ENCODE measurements at places on chromosomes 5 and 9.

GRCh38 chr9:21030389-21031035 is 928 bp downstream of the HACD4 start:
- no peak for DNase-seq

DNA sequence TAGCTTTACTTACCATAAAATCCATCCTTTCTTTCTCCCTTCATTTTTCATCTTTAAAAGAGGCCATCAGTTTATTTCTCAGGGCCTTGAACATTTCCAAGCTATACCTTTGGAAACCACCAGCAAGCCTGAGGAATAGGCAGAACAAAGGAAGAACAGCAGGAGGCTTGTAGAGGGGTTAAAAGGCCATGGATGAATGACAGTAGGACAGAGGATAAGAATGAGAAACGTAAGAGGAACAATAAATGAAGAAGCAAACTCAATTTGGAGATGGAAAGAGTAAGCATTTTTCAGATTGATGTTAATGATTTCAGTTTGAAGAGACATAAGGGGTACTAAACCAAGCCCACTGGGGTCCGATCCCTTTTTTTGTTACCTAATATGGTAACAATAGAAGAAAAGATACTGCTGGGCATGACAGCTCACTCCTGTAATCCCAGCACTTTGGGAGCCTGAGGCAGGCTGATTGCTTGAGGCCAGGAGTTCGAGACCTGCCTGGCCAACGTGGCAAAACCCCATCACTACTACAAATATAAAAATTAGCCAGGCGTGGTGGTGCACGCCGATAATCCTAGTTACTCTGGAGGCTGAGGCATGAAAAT is 106.6 kb upstream of the NMUR2 start:
- no peak for DNase-seq

DNA sequence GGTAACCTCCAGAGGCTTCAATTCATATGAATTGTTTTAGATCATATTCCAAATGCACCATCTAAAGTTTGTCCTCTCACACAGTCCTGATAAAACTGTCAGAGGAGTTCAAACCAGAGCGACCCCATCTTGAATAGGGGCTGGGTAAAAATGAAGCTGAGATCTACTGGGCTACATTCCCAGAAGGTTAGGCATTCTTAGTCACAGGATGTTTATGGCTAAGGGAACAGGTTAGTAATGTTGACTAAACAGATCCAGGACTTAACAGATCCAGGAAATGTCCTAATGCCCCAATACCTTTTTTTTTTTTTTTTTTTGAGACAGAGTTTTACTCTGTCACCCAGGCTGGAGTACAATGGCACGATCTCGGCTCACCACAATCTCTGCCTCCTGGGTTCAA is 192.6 kb upstream of the PRDM9 start:
- DNase-seq = no peak

DNA sequence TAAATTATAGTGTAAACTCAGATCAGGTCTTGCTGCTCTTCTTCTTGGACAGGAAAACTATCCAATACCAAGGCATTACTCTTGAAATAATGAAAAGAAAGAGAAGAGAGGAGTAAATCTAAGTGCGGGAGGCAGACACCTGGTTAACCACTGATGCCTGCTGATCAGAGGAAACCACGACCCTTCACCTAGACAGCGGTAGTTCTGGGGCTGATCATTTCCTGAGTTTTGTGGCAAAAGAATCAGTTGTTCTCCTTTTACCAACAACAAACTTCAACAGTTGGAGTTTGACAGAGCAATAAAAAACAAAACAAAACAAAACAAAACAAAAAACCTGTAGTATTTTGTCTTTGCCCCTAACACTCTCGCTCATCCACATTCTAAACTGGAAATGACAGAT is 3.0 kb downstream of the RLN1 start:
- no peak for DNase-seq

GRCh38 chr9:98259791-98260190 is 4.3 kb upstream of the TBC1D2 start:
- DNase-seq = no peak

DNA sequence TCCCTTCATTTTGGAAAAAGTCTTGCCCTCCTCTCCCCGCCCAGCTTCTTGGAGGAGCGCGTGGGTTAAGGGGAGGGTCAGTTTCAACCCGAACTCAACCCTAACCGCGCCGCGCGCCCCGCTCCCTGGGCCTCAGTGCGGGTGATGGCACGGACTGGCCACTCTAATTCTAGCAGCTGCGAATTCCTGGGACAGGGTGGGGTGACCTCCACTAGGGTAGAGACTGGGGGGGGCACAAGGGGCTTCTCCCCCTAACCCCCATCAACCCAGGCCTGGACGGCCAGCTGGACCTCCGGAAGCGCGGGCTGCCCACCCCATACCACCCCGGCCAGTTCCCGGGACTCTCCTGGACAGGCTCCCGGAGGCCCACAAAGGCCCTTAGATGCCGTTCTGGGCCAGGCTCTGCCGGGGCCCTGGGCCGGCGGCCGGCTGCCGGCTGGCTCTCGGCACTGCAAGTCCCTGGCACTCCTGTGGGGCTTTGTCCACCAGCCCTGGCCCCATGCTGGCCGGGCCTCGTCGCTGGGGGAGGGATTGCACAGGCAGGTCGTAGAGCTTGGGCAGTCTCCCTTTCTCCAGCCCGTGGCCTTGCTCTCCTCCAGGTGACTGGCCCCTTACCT is 7.2 kb upstream of the PSD2 start:
- DNase-seq = peak; percentile 90

- DNase-seq = no peak
Measured at GRCh38 chr5:13985731-13986418, 41.4 kb upstream of the DNAH5 start.

All from hypothalamus (tissue), 51 donors.